ENCODE measurements at places on chromosomes 7 and 10.

GRCh38 chr7:23467806-23468525, 2.3 kb downstream of the IGF2BP3 start:
- DNase-seq: no peak

GRCh38 chr10:80205477-80206276, at the start of gene ANXA11:
Gene ANXA11, minus strand, starts transcription at chr10:80205537. Its CDS starts 32,676 bp downstream, at chr10:80172861.
- no peak for DNase-seq

DNA sequence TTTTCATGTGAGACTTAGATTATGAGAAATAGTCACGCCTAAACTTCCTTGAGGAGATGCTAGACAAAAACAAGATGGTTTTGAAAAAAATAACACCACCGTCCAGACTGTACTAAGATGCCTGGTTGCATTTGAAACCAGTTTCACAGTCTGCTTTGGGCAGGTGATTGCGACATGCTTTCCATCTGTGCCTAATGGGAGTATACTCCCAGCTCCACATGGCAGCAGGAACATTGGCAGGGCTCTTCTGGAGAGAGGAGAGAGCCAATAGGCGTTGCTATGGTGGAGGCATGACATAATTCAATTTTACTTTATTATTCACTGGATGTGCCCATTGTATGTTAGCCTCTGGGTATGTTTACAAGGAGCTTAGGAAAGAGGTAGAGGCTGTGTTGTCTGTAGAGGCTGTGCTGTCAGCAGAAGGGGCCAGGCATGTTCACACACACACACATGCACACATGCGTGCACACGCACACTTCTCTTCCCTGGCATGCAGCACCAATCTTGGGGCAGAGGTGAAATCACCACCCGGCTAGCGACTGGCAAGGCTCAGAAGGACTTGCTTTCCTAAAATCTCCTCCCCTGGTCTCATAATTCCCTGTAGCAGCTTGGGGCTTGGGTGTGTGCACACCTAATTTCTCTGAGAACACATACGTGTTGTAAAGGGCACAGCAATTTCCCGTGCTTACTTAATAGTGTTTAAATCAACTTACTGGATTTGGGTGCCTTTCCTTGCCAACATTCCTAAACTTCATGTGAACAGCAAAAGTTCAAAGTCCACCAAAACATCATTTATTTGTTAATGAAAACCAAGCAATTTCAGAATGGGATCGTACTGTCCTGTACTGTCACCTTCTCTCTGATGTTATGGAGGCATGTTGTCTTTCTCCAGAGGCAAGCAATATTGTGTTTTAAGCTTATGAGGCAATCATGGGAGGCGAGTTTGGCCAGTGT, 162.1 kb downstream of the TCF7L2 start:
- no peak for DNase-seq

- DNase-seq: no peak
Measured at GRCh38 chr7:90276033-90276728, 31.2 kb downstream of the CFAP69 start.

DNA sequence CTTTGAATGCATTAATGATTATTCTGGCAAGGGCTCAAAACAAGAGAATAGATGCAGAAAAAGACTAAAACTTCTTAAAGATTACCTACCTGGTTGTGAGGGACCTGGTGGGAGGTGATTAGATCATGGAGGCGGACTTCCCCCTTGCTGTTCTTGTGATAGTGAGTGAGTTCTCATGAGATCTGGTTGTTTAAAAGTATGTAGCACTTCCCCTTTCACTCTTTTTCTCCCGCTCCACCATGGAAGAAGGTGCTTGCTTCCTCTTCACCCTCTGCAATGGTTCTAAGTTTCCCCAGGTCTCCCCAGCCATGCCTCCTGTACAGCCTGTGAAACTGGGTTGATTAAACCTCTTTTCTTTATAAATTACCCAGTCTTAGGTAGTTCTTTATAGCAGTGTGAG, 226.6 kb downstream of the ARHGAP12 start:
- DNase-seq: no peak
